ENCODE measurements at places on chromosomes 4 and X. TPM values are rescaled to one million over a fixed set of nuclear protein-coding genes. Genes with fewer than 3 reads are reported as not detected.

DNA sequence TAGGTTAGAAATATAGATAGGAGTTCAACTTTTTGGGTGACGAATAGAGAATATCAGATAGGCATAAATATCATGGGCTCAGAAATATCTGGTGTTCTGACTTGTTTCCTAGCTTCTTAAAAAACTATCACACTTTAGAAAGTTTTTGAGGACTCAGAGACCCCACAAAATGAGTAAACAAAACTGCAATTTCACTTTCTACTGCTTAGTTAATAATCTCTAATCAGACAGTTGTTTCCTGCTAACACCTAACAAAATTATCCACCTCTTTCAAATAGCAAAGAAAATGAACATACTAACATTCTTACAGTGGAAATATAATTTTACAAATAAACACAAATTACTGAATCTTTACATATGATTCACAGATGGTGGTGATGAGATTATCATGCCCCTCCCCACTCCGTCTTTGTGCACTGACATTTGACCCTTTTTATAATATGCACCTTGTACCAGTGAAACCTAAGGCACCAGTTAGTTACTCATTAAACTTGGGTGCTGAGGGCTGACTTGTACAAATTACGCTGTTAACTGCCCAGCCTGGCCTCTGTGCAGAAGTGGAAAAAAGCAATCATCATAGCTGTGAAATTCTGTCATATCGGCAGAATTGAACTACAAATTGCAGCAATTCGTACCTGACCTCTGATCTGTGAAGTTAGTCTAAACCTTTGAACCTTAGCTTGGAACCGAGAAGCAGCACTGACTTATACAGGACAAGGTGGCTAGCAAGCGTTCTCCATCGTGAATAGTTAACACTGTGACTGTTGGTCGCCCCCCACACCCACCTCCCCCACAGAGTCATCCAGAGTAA, 138.7 kb downstream of the CHRNA9 start:
- DNase-seq = no peak

- no peak for DNase-seq
These were observed 186.6 kb downstream of the RPA4 start for GRCh38 chrX:97070346-97070745.

GRCh38 chrX:134459683-134460004, 321 bp upstream of the HPRT1 start:
- DNase-seq = no peak

DNA sequence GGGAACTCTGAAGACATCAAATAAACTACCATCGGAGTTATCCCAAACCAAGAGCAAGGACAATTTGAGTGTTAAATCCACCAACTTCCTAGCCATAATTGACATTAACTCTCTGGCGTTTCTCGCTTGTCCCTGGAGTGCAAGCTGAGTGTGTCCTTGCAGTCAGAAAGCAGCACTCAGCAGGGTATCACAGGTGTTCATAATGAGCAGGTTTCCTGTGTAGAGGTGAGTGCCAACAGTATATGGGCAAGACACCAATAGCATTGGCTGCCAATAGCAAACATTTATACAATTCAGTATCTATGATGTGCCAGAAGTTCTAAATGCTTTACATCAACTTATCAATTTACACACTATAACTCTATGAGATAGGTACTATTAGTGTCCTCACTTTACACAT, 11.2 kb downstream of the BLTP1 start:
- no peak for DNase-seq

Gene TRO
- 9.9 TPM for polyA plus RNA-seq

Data from BJ (cell line).